NCI-H187 (cell line): ENCODE measurements at places on chromosomes 4 and X.

DNA sequence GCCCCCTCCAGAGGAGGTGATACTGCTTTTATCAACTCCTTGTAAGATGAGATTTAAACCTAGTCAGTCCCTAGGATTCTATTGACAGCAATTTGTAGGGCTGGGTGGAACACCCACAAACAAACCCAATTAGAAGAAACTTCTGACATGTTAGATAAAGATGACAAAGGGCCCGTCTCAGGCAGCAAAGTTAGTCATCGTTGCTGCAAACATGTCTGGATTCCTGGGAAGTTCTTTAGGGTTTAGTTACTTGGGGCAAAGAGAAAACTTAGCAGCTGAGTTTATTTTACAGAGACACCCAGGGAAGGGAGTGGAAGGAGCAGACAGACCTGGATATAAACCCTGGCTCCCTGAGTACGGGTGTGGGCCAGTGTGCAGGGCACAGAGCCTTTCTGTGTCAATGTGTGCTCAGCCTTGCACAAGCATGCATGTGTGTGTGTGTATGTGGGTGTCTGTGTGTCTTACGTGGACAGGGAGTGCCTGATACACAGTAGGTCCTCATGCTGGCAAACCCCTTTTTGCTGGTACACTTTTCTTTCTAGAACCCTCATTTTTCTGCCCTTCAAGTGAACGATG lies 130.0 kb upstream of the STX18 start:
- no peak for DNase-seq

DNA sequence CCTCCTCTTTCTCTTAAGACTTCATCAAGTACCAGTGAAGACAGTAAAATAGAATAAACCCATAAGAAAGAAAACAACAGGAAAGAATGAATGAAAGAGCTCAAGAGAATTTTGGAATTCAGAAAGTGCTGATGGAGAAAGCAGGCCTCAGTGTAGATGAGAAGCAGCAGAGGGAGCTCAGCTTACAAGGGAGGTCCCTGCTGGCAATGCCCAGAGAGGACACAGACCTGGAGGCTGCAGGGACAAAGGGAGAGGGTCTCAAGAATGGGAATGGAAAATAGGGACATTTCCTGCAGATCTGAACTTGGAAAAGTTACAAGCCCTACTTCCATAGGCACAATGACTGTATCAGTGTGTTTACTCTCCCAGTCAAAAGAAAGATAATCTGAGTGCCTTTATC lies 64.5 kb upstream of the MAGEA10 start:
- DNase-seq = no peak

DNA sequence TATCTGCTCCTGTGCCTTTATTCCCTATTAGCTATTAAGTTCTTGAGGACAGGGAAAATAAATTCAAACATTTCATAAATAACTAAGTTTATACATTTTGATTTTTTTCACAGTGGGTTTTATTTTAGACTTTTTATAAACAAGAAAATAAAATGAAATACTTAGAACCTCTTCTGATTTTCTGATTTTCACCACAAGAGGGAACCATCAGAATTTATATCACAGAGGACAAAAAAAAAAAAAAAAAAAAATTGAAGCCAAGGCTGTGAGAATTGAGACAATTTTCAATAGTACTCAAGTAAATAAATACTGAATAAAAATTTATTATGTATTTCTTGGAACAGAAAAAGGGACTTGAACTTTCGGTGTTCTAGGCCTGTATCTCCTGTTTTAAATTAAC lies 288.1 kb downstream of the SH3BGRL start:
- no peak for DNase-seq

DNA sequence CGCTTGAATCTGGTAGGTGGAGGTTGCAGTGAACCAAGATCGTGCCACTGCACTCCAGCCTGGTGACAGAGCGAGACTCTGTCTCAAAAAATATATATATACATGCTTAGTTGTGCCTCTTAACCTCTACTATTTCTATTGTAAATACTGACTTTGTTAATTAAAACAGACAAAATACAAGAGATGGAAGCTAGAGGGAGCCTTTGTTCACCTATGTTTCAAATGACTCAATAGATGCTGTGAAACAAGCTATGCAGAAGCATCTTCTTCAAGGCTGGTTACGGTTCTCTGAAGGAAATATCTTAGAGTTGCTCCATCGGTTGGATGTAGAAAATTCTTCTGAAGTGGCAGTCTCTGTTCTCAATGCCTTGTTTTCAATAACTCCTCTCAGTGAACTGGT lies 6.2 kb downstream of the NCAPG start:
- DNase-seq = no peak

GRCh38 chrX:129549124-129549523 lies 9.1 kb downstream of the OCRL start:
- no peak for DNase-seq

DNA sequence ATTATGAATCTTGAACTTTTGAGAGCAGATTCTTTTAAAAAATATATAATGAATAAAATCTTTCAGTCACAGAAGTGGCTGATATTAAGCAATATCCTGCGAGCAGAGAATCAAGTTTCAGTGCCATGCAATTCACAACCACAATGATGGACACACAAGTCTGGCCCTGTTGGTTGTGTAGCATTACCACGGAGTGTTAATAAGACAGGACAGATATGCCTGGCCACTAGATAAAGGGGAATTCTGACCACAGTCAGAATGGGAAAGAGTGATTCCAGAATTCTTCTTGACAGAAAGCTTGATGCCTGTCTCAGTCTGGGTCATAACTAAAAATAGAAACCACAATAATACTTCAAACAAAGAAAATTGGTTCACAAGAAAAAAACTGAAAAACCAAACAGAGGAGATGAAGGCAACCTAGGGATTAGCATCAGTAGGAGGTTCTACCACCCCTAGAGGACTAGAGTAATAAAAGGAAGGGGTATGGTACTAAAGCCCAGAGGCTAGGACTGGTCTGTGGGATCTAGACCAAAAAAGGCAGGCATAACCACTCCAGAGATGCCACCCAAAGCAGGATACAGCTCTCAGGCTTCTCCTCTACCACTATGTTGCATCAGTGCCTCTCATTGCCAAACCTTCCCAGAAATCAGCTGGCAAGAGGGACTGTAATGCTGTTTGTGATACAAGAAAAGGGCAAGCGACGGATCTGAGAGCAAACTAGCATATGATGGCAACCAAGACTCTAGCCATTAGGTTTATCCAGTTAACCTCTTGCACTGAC lies 59.0 kb downstream of the RNF150 start:
- no peak for DNase-seq

GRCh38 chr4:36402008-36402758 lies 120.8 kb downstream of the DTHD1 start:
- DNase-seq = no peak

- DNase-seq = no peak
Measured at GRCh38 chr4:108849611-108850168, 86.8 kb upstream of the ETNPPL start.

DNA sequence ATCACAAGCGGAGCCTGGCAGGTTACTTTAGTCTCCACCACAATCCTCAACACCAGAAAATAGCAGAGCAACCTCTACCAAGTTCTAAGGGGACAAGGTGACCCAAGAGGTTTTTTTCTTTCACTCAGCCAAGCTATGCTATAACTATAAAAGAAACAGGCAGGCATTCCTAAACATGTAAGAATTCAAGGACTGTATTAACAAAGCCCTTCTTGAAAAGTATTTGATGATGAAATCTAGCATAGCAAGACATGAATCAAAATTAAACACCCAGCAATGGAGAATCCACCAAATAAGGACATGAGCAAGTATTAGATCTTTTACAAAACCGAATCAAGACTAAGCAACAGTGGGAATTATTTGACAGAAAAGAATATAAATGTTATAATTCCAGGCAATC lies 25.7 kb upstream of the C1QTNF7 start:
- no peak for DNase-seq

DNA sequence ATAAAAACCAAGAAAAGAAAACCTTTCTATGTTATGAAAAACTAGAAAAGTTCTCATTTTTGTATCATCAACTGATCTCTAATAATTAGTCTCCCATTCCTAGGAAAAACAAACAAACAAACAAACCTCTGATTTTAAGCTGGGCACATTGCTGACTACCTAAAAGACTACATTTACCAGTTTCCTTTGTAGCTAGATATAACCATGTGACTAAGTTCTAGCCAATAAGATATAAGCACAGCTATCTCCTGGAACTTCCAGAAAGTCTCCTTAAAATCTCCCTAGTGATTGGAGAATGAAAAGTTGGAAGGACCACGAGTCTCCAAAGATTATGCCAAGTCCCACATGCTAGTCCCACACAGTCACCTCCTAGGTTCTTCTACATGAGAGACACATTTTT lies 108.9 kb downstream of the NR3C2 start:
- no peak for DNase-seq

DNA sequence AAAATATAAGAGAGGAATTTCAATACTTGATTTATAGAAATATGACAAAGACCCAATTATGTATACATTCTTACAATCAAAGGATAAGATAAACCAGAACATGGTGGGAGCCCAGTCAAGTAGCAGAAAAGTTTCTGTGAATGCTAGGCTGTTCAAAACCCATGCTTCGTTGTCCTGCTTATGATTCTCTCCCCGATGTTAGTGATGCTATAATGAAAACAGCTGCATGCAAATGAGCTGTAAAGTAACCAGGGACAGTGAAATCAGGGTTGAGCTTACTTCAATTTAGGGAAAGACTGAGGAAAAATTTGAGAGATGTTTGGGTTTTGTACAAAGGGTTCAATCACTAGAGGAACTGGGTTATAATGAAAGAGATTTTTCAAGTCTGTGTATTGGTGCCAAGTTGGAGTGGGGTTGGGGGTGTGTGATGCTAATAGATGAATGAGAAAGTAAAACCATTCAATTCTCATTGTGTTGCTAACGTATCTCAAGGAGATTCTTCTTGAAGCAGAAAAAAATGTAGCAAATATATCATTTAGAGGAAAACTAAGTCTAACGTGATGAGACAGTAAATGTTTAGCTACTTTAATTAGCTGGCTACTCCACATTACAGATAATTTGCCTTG lies 59.3 kb upstream of the PPP1R2C start:
- no peak for DNase-seq

GRCh38 chrX:98380556-98380955 lies 1496.8 kb downstream of the RPA4 start:
- DNase-seq = no peak

- no peak for DNase-seq
Measured at GRCh38 chr4:111681751-111682150, 463.5 kb upstream of the FAM241A start.

- DNase-seq = no peak
Measured at GRCh38 chr4:17807446-17807845, 3.1 kb downstream of the DCAF16 start.

- no peak for DNase-seq
Measured at GRCh38 chr4:15455290-15455689, 14.4 kb upstream of the CC2D2A start.

GRCh38 chr4:150976478-150977118 lies 38.5 kb downstream of the LRBA start:
- DNase-seq = no peak

GRCh38 chr4:138275216-138275615 lies 33.1 kb upstream of the SLC7A11 start:
- DNase-seq = no peak

DNA sequence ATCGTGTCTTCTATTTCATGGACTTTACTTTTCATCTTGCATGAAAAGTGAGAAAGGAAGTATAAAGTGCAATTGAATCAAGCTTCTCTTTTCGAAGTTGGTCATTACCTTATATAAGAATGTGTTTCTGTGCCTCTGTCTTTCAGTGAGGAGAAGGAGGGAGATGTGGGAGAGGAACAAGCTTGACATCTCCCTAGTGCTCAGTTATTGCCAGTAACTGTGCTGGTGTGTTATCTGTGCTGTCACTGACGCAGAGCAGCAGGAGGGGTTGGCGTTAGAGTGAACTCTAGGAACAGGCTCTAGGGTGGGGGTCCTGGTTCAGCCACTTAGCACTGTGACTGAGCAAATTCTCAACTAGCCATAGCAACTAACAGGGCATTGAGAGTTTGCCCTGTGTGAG lies 34.0 kb upstream of the TBC1D9 start:
- DNase-seq = no peak

- DNase-seq = no peak
Measured at GRCh38 chrX:153582896-153583295, 16.0 kb downstream of the CCNQ start.

- DNase-seq = no peak
Measured at GRCh38 chr4:139624441-139625092, 41.1 kb upstream of the MGST2 start.

- DNase-seq = no peak
Measured at GRCh38 chrX:31555506-31555905, 483.7 kb upstream of the FTHL17 start.

- DNase-seq = no peak
Measured at GRCh38 chr4:87033902-87034301, 99.1 kb downstream of the AFF1 start.

DNA sequence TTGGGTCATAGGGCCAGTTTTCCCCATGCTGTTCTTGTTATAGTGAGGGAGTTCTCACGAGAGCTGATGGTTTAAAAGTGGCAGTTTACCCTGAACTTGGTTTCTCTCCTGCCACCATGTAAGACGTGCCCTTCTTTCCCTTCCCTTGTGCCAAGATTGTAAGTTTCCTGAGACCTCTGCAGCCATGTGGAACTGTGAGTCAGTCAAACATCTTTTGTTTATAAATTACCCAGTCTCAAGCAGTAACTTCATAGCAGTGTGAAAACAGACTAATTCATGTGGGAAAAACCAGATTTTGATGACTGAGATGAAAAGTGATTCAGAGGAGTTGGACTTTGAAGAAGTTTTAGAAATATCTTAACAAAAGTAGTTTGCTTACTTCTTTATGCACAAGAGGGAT lies 101.4 kb downstream of the ARHGAP10 start:
- no peak for DNase-seq

GRCh38 chr4:107994894-107995293 lies 5.2 kb downstream of the HADH start:
- no peak for DNase-seq

DNA sequence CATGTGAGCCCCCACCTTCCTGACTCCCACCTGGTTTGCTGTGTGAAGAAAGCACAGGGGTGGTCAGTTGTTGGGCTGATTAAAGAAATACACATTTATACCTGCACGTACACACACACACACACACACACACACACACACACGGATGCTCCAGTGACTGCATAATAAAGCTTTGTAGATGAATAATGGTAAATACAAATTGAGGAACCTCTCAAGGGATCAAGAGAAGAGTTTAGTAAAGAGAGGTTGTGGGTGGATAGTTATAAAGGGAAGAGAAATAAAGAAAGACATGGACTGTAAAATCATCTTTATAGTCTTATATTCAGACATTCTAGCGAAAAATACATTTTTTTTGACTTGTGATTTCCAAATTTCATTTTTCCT lies 144.1 kb downstream of the MGST2 start:
- DNase-seq = no peak

DNA sequence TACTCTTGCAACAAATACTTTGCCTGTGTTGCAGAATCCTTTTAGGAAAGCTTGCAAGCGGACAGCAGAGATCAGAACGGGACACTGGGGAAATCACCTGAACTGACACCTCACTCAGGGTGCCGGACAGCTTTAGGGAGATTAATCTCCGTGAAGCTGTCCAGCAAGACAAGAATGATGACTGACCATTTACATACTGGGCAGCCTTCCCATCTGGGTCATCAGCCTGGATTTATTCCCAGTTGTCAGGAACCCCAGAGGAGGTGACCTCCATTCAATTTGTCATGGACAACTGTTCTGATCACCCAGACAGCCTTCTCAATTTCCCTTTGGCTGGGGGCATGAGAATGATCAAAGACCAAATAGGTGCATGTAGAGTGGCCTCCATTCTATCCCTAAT lies 93.0 kb upstream of the EGFL6 start:
- DNase-seq = no peak
